NCI-H460 (cell line): ENCODE measurements at places on chromosomes 6 and 20. TPM values are rescaled to one million over a fixed set of nuclear protein-coding genes. Genes with fewer than 3 reads are reported as not detected.

The CRISP3 gene
- not detected in 2 replicates for total RNA-seq

The PTPRT gene
- not detected in 2 replicates for total RNA-seq

The HELZ2 gene
- total RNA-seq, result 10.1 and 12.1 TPM in 2 replicates

The NHLRC1 gene
- 0.82 and 0.98 TPM in 2 replicates for total RNA-seq

GRCh38 chr6:29107758-29108157 lies at the start of gene OR2J3:
Gene OR2J3, plus strand, starts transcription at chr6:29108058. Its CDS starts 3,833 bp downstream, at chr6:29111891.
- no peak for DNase-seq

GRCh38 chr20:17849901-17850683 lies 118.5 kb downstream of the SNX5 start:
- DNase-seq, result peak; percentile 12

DNA sequence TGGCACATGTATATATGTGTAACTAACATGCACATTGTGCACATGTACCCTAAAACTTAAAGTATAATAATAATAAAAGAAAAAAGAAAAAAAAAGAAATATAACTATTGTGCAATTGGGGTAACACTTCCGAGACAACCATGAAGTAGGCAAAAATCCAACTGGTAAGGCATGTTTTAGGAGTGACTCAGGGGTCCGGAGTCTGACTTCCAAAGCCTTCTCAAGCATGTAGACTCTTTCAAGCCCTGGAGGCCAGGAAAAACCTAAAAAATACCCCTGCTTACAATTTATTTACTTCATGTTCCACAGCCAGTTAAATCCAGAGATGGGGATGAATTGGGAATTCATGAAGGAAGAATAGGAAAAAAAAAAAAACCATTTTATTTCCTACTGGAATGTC lies 161.3 kb upstream of the PHACTR1 start:
- DNase-seq, result no peak

DNA sequence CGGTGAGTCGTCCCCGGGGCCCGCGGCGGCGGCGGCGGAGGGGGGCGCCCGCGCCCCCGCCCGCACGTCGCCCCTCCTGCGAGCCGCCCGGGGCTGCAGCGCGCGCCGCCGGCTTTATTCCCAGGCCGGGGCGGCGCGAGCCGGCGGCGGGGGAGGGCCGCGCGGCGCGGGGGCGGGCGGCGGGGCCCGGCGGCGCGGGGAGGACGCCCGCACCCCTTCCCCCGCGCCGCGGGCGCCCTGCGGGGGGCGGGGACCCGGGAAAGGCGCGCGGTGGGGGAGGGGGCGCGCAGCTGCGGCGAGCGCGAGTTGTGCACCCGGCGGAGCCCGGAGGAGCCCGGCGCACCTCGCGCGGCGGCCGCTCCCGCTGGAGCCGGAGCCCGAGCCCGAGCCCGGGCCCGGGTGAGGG lies 646 bp downstream of the HMGA1 start:
- DNase-seq, result no peak
